ENCODE measurements at places on chromosomes 7 and 10. TPM values are rescaled to one million over a fixed set of nuclear protein-coding genes. Genes with fewer than 3 reads are reported as not detected.

The MCU gene
- 20.0 TPM for total RNA-seq

The CACNA2D1 gene
- total RNA-seq: 64.4 TPM

The HOXA11 gene
- not detected for total RNA-seq

The TACC2 gene
- total RNA-seq: 7.6 TPM

The CRPPA gene
- total RNA-seq: 1.5 TPM

The SLC29A4 gene
- total RNA-seq: 6.4 TPM

The NUTM2E gene
- total RNA-seq: under 0.01 TPM

The CCDC7 gene
- 18.0 TPM for total RNA-seq

The PSAP gene
- total RNA-seq: 1,180 TPM

The LSM8 gene
- 39.5 TPM for total RNA-seq

The SFTPA1 gene
- not detected for total RNA-seq

The COMTD1 gene
- 8.3 TPM for total RNA-seq

The SPDYE6 gene
- not detected for total RNA-seq

The ZRANB1 gene
- 32.9 TPM for total RNA-seq

The GPC2 gene
- total RNA-seq: 2.3 TPM

The NUDT1 gene
- total RNA-seq: 9.5 TPM

The HMX2 gene
- total RNA-seq: not detected

The PDLIM1 gene
- total RNA-seq: 24.3 TPM

The PNLIPRP1 gene
- total RNA-seq: not detected

The PSD gene
- total RNA-seq: 5.3 TPM

The TCAF1 gene
- total RNA-seq: 65.6 TPM

The SPDYE8 gene
- total RNA-seq: not detected

The OR13A1 gene
- not detected for total RNA-seq

The NEUROG3 gene
- total RNA-seq: not detected

The ADCYAP1R1 gene
- not detected for total RNA-seq

The LRRC61 gene
- total RNA-seq: 0.33 TPM

The ZNF727 gene
- total RNA-seq: 6.4 TPM

The TRIP6 gene
- 96.1 TPM for total RNA-seq

The SCIN gene
- total RNA-seq: 0.17 TPM

The NXPH1 gene
- not detected for total RNA-seq

The SLC25A13 gene
- 6.9 TPM for total RNA-seq

The TMEM270 gene
- total RNA-seq: not detected

The INMT gene
- total RNA-seq: 75.8 TPM

The GPR15LG gene
- total RNA-seq: not detected

The CALHM3 gene
- total RNA-seq: not detected

The CADPS2 gene
- 40.8 TPM for total RNA-seq

The GIMAP4 gene
- not detected for total RNA-seq

The VGF gene
- 0.66 TPM for total RNA-seq

The GSAP gene
- total RNA-seq: 10.3 TPM

The FAM25A gene
- not detected for total RNA-seq

The TDRD1 gene
- not detected for total RNA-seq

The SAMD9L gene
- 15.7 TPM for total RNA-seq

The FAM241B gene
- total RNA-seq: 0.26 TPM

The SLIT1 gene
- total RNA-seq: 0.17 TPM

The TRPV5 gene
- not detected for total RNA-seq

Measured in fibroblast of lung (primary cell).